ENCODE measurements at places on chromosomes 3 and 15. TPM values are rescaled to one million over a fixed set of nuclear protein-coding genes. Genes with fewer than 3 reads are reported as not detected.

SEMA4B gene
- total RNA-seq, result 14.1 TPM

LRRN1 gene
- total RNA-seq, result 0.33 TPM

MAP6D1 gene
- 0.51 TPM for total RNA-seq

NMNAT3 gene
- total RNA-seq, result 2.8 TPM

DTWD1 gene
- 156 TPM for total RNA-seq

ZIC4 gene
- not detected for total RNA-seq

SNTN gene
- not detected for total RNA-seq

CTXN2 gene
- total RNA-seq, result not detected

ZNF502 gene
- total RNA-seq, result 5.4 TPM

LRRC15 gene
- total RNA-seq, result 2.3 TPM

C3orf85 gene
- not detected for total RNA-seq

IMPG2 gene
- total RNA-seq, result 0.33 TPM

GOLGA8B gene
- 19.5 TPM for total RNA-seq

RGMA gene
- 1.3 TPM for total RNA-seq

LRTM1 gene
- total RNA-seq, result not detected

AGBL1 gene
- total RNA-seq, result not detected

GPR27 gene
- under 0.01 TPM for total RNA-seq

TMEM207 gene
- not detected for total RNA-seq

PTH1R gene
- 4.3 TPM for total RNA-seq

GOLGA8S gene
- total RNA-seq, result under 0.01 TPM

TMC3 gene
- total RNA-seq, result not detected

CMTM7 gene
- total RNA-seq, result 3.3 TPM

COL8A1 gene
- total RNA-seq, result 24.7 TPM

TMEM266 gene
- total RNA-seq, result 0.26 TPM

PML gene
- total RNA-seq, result 34.0 TPM

LPCAT4 gene
- total RNA-seq, result 6.3 TPM

CCDC54 gene
- not detected for total RNA-seq

LOXL1 gene
- 91.4 TPM for total RNA-seq

SOX14 gene
- not detected for total RNA-seq

ROPN1 gene
- not detected for total RNA-seq

MYZAP gene
- not detected for total RNA-seq

STRA6 gene
- 0.17 TPM for total RNA-seq

GPR149 gene
- total RNA-seq, result not detected

CCDC39 gene
- total RNA-seq, result under 0.01 TPM

GOLGA8M gene
- total RNA-seq, result 0.26 TPM

CCDC13 gene
- 0.51 TPM for total RNA-seq

DOCK3 gene
- total RNA-seq, result 0.17 TPM

CYP1A2 gene
- not detected for total RNA-seq

AADAC gene
- 0.77 TPM for total RNA-seq

TEX55 gene
- total RNA-seq, result not detected

BTBD1 gene
- 105 TPM for total RNA-seq

GPR87 gene
- total RNA-seq, result 0.17 TPM
